ENCODE measurements at places on chromosomes 1 and 21.

DNA sequence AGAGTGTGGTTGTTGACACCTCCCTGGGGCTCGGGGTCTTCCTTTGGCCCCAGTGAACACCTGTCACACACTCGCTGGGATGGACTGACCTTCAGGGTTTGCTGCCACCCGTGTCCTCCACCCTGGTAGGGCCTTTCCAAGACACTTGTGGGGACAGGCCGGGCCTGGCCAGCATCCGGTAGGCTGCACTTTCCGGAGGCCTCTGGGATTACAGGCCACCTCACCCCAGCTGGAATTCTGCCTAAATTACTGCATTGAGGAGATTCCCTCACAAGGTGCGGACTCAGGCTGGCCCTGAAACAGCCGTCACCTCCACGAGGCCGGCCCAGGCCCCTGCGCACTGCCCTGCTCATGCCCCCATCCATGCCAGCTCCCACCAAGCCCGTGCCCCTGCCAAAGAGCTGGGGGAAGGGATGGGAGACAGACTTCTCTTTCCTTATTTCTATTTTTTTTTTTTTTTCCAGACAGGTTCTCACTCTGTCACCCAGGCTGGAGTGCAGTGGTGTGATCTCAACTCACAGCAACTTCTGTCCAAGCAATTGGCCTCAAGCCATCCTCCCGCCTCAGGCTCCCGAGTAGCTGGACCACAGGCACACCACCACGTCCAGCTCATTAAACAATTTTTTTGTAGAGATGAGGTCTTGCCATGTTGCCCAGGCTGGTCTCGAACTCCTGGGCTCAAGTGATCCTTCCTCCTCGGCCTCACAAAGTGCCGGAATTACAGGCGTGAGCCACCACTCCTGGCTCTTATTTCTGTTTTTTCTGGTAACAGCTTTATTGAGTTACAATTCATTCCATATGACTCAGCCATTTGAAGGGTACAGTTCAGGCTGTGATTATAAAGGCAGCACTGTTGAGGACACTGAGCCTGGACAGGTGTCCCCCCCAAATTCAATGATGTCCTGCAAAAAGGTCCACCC is 11.3 kb downstream of the CSTB start:
- DNase-seq: no peak

GRCh38 chr1:12275370-12275769 is 45.5 kb downstream of the VPS13D start:
- no peak for DNase-seq

DNA sequence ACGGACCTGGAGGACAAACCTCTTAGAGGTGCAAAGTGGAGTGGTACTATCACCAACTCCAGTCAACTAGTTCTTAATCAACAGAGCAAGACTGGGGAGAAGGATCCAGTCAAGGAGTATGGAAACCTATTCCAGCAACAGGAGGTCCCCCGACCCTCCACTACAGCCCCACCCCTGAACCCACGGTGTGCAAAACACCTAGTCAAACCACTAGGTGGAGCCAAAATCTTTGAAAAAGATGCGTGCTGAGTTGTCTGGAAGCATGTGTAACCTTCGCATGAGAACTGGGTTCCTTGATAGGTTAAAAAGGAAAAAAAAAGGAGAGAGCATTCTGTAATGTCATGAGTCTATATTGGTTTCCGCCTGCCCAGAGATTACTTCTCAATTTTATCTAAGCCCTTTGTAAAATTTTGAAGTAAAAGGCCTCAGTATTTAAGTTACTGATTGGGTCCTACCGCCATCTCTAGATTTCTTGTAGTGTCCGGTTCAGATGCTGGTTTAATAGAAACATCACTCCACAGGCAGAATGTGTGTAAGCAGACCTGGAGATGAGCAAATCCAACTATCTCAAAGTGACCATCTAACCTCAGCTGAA is 81.9 kb upstream of the HAO2 start:
- DNase-seq: no peak

DNA sequence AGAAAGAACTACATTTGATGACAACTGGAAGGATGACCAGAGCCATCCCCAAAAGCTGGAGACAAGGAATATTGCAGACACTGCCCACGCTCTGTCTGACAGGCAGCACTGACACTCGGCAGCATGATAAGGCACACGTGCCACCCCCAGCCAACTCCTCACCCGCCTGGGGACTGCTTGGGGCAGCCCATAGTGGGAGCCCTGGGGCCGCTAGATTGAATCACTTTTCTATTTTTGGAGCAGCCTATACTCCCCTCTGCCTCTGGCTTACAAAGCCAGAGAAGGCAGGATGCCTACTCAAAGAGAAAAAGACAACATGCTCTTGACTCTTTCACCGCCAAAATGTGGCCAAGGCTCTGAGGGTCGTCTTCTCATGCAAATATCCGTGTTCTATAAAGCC is 1.3 kb downstream of the SMG5 start:
- no peak for DNase-seq

DNA sequence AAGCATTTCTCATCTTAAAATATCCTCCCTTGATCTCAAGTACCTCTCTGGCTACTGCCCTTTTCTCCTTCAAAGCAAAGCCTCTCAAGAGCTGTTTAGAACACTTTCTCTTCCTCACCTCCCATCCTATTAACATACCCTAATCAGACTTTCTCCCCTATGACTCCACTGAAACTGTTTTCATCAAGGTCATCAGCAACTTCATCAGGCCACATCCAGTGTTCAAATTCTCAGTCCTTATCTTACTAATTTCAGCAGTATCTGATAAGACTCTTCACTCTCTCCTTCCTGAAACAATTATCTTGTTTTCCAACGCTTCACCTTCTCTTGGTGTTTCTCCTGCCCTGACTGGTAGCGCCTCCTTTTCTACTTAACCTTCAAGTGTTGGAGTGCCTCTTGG is 1.5 kb upstream of the RAP1A start:
- no peak for DNase-seq

GRCh38 chr1:63743781-63744180 is 30.0 kb upstream of the ROR1 start:
- DNase-seq: no peak

DNA sequence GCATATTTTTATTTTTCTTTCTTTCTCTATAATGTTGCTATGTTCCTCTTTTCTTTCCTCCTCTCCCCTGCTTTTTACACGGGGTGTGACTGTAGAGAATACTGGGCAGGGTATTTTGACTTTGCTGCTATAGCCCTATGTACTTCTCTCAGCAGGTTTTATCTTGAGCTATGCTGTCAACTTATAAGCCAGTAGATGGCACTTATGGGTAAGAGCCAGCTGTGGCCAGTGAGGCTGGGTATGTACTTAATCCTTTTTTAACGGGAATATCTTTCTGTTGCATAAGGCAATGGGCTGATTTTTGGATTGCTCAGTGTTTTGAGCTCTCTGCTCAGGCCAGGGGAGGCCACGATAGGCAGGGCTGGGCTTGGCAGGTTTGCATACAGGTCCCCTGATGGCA is 99.0 kb downstream of the KCNK2 start:
- no peak for DNase-seq

DNA sequence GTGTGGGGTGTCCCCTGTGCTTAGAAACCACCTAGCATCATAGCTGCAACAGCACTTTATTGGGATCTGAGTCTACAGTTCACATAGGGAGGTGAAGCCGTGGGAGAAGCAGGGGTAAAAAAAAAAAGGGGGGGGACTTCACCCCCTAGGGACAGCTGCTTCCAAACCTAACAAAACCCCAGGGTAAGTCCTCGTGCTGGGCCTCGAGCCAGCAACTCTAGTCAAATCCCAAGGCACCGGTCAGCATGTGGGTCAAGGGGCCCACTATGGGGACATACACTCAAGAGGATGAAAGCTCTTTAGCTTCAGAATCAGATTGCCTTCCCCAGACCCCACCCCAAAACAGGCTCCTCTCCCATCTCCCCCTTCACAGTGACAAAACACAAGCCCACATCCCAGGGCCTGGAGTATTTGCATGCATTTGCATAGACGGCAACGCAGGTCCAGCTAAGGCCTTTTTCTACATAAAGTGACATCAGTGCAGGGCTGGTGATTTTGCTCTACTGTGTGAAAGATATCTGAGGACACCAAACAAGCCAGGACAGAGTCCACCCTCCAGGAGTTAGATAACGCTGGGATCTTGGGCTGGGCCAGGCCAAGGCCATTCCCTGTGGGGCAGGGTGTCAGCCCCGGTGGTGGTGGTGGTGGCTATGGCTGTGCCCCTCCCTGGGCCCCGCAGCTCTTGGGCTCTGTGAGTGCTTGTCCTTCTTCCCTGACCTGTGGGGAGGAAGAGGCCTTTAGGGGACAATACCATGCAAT is 8.1 kb upstream of the PMVK start:
- DNase-seq: no peak

GRCh38 chr1:59903141-59903754 is 23.3 kb downstream of the CYP2J2 start:
- no peak for DNase-seq

GRCh38 chr1:191969290-191969689 is 189.0 kb upstream of the RGS18 start:
- DNase-seq: no peak

- DNase-seq: no peak
These were observed 26.7 kb upstream of the GLIS1 start for GRCh38 chr1:53765657-53766056.

DNA sequence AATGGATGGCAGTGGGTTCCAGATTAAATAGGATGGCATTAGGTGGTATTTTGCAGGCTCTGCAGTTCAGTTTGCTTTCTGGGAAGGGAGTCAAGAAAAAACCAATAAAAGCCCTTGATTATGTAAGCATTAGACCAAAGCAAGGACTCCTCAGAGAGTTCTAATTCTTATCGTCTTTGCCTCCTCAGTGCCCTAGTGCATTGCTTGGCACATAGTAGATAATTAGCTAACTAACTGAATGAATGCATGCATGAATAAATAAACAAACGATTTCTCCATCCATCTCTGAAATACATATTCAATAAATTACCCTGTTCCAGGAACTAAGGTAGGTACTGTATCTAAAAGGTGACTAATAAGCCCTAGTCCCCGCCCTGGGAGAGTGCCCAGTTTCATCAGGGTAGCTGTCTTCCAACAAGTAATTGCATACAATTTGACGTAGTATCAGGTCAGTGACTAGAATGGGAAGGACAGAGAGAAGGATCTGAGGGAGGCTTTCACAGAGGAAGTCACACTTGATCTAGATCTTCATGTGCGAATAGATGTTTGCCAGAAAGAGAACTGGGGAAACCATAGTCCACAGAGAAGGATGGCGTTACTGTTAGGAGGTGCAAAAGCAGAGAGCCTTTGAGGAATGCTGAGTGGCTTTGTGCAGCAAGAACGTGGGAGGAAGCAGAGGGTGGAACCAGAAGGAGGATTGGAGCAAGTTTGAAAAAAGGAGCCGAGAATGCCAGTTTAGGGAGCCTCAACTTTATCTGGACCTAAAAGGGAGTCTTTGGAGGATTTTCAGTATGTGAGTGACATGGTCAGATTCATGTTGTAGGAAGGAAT is 111.4 kb downstream of the TBX19 start:
- DNase-seq: no peak

DNA sequence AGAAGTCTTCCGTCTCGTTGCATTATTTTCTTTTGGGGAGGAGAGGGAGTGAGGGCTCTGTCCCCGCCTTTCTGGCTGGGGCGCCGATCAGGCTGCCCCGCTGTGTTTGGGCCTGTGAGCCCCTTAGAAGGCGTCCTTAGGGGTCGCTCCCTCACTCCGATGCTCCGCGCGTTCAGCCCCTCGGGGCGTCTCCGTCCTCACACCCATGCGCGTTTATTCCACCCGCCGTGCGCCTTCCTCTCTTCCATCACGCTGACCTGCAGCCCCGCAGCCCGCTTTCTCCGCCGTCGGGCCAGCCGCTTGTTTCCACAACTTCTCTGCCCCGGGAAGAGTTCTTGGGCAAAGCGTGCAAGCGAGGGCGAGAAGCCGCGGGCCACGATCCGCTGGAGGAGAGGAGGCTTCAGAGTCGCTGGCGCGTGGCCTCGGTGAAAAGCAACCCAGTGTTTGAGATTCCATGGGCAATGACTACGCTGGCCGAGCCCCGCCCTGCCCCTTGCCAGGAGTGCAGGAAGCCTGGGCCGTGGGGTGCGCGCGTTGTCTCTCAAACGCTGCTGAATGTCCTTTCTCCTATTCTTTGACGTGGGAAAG is 27.7 kb downstream of the TRIM11 start:
- no peak for DNase-seq

GRCh38 chr1:4118746-4119515 is 218.9 kb upstream of the C1orf174 start:
- DNase-seq: no peak

GRCh38 chr1:220734571-220735326 is 13.4 kb upstream of the MTARC2 start:
- no peak for DNase-seq

DNA sequence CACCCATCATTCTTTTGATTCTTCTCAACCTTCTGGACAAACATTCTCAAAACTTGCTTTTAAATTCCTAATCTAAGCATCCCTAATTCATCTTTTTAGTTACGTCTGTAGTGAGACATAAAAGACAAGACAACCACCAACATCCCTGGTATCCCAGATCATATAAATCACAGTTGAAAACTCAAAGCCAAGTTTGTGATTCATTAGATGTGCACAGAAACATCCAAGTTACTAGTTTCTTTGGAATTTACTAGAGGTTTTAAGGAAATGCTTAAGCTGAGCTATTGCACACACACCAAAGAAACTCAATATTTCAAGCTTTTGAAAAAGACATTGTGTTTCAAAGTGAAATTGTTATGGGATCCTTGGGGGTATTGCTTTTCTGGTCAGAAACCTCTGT is 47.6 kb downstream of the ATP6V1G3 start:
- no peak for DNase-seq

- DNase-seq: no peak
These were observed 42.7 kb downstream of the APP start for GRCh38 chr21:26127918-26128317.

DNA sequence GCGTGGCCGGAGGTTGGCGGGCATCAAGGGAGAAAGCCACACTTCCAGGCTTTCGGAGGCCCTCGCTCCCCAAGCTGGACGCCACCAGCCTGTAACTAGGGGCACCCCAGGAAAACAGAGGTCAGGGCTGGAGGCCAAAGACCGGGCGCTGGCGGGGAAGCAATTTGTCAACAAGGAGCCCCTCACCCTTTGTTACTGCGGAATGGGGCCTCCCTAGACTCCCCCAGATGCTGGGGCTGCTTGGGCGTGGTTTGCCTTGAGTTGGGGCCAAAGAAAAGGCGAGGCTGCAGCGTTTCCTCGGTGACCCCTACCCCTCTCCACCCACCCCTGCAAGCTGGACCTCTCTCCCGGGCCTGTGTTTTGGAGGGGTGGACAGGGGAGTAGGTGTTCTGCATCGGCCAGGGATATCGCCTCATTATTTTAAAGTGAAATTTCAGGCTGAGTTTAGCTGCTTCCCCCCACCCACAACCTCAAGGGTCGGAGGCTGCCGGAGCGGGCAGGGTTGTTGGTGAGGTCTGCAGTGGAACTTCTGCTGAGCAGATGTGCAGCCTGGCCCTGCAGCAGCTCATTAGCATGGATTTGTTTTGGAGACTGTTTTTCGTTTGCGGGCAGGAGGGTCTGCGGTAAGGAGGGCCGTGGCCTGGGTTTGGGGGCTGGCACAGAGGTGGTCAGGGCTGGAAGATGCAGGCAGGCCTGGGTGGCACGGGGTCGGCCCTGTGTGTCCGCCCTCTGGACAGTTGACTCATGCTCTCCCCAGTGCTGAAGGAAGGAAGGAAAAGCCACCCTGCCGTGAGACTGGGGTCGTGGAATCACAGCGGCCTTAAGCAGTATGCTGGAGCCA is 1.5 kb downstream of the NBL1 start:
- no peak for DNase-seq

- no peak for DNase-seq
These were observed 838 bp upstream of the GRIK3 start for GRCh38 chr1:37035014-37035691.

All from cortex of kidney (tissue), 1 donor.